ENCODE measurements at places on chromosomes 4 and X.
A peak's percentile ranks its signal among the peaks of the same experiment; 100 is the strongest.

- peak; percentile 1 for DNase-seq
Measured at GRCh38 chr4:19319607-19320006, 932.1 kb upstream of the SLIT2 start.

DNA sequence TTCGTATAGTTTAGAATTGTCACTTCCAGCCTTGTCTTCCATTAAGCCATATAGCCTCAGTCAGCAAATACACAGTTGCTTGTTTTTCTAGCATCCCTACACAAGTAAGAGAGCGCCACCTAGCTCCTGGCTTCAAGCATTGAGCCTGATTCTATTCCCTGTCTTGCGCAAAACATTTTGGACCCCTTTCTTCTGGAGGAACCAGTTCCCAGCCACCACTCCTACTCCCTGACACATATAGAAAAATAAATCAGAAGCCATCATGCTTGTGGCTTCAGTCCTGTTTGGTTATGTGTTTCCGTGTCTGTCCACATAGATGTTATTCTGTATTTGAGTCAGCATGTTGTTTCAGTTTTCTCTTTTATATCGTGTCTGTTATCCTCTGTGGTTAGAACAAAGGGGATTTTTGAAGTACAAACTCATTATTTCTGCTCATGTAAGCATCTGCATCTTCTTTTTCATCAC, 59.9 kb downstream of the GK start:
- DNase-seq, result peak; percentile 81

DNA sequence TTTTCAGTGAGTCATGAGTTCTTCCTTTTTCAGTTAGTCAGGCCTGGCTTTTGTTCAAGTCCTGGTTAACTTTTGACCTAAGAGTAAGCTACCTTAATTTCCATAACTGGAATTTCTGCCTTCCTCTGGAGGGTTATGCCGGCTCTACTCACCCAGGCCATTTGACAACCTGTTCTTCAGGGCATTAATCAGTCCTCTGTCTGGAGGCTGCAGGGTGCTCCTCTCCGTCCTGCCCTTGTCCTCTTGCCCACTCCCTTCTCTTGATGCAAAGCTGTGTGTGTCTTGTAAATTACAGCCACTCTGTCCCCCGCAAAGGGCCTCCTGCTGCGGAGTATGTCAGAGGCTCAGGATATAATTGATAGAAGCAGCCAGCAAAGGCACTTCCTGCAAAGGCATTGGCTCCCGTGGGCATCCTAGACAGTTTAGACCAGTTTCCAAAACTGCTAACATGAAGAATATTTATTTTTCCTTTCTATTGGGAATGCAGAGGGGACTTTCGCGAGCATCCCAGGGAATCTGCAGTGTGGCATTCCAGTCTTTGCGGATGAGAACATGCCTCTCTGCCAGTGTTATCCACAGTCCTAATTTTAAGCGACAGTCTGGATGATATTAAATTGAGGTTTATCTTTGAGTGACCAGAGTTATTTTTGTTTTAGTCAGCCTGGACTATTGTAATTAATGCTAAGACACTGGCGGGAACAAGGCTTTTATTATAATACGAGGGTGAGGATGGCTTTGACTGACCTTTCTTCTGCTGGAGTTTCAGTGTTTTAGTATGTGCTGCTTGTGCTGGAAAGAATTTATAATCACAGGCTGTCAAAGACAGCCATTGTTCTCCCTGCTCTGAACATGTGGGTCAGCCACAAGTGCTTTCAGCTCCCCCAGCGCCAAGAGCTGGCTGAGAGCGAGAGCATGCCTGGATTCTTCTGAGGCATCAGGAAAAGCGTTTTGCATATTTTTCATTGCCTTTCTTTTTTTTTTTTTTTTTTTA, 74.2 kb downstream of the LIMCH1 start:
- DNase-seq, result peak; percentile 72

DNA sequence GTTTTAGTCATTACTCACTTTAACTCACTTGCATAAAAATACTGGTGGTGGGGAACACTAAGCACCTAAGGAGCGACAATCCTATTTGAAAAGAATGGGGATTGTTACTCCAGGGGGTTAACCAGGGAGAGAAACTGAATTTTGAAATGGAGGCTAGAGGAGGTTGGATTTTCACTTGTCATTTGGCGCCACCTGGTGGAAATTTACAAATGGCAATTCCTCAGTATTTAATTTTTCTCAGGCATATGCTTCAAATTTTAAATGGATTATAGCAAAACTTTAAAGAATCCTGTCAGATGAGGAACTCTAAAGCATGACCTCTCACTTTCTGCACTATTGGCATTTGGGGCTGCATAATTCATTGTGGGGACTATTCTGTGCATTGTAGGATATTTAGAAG, 2.7 kb upstream of the GEMIN8 start:
- DNase-seq, result peak; percentile 71

DNA sequence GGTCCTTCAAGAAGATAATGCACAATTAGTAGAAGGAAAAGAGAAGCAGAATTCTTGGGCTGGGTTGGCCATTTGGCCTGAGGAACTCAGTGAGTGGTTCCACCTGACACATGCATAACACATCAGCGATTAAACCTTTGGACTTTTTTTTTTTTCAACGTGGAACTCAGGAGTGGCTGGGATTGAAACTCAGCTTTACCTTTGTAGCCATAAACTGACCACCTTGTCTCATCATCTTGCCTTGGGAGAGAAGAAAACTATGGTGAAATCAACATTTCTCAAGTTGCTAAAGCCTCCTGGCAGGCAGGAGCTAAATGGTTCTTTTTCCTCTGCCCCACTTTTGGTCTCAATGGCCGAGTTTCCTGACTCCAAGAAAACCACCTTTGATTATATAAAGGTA, 16.3 kb downstream of the PTTG2 start:
- no peak for DNase-seq

DNA sequence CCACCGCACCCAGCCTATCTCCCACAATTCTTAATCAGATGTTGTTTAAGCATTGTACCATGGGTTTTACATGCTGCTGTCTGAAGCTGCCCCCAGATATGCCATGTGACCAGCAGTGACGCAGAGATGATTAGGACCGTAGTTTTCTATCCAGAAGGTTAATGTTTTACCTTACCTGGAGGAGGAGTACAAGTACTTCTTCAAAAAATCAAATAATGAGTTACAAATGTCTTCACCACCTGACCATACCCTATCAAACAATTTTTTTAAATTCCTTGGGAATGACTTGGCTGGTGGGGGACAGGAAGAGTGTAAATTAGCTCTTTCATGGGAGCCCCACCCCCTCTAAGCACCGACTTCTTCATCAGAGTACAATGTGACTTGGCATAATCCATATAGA, 16.2 kb upstream of the SGMS2 start:
- no peak for DNase-seq

GRCh38 chr4:87541521-87541920, 12.3 kb upstream of the SPARCL1 start:
- DNase-seq, result no peak

- DNase-seq, result peak; percentile 4
Measured at GRCh38 chr4:8848507-8849265, 23.0 kb downstream of the HMX1 start.

All from ELF-1 (cell line).